ENCODE measurements at places on chromosomes 1 and 21.

DNA sequence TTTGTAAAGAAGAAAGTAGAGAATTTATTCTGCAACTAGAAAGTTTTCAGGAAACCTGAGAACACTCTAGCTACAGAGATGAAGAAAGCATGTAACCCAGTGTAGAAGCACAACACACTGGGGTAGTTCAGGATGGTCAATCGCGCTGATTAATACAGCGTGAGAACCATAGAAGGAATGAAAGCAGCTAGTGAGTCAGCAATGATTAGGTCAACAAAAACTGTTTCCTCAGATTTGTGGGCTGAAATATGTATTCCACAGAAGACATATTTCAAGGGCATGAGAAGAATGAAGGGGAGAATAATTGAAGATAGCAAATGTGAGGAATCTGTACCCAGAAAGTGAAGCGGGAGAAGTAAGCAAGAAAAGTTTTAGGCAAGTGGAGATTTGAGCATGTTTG lies 97.8 kb upstream of the ADGRL2 start:
- DNase-seq: no peak

DNA sequence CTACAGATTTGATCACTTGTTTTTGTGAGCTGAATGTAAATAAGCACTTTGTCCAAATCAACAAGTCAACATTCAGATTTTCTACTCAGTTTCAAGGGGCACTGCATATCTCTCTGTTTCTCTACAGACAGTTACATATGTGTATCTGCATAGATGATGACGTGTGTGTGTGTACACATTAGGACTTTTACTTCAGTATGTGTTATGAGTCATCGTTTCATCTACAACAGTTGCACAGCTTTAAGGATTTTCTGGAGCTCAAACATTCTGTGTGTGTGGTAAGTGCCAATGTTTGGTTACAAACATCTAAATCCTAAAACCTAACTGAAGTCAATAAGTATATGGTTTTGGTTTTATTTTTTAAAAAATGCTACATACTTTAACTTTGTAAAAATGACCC lies 494.5 kb upstream of the PBX1 start:
- no peak for DNase-seq

DNA sequence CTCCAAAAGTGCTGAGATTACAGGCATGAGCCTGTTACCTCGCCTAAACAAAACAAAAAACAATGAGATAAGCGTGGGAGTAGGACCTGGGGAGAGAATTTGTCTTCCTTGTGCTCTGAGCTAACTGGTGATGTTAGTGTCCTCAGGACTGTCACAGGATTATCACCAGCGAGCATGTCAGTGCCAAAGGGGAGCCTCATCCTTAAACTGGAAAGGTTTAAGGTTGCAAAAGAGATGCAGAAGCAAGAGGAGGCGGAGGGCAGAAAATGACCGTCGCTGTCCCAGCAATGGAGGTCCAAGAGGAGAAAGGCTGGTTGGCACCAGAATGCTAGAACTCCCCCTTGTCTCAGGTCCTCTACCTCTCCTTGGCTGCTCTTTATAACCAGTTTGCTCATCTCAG lies 3.9 kb downstream of the SYPL2 start:
- DNase-seq: no peak

- DNase-seq: no peak
Measured at GRCh38 chr1:181152892-181153633, 64.6 kb downstream of the IER5 start.

DNA sequence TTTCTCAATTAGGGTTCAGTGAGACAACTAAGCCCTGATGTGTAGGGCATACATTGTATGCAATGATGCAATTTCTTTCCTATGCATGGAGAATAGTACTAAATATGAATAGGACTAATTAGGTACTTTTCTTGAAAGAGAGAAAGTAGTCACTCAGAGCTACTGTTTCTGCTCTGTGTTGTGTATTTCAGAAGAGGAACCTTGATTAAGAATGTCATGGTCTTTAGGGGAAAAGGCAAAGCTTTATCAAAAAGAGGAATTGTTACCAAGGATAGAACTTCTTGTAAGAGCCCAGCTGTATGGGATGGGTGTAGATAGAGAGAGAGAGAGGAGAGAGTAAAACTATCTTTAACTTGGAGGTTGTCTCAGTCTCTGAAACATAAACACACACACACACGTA lies 49.1 kb downstream of the HLX start:
- no peak for DNase-seq

DNA sequence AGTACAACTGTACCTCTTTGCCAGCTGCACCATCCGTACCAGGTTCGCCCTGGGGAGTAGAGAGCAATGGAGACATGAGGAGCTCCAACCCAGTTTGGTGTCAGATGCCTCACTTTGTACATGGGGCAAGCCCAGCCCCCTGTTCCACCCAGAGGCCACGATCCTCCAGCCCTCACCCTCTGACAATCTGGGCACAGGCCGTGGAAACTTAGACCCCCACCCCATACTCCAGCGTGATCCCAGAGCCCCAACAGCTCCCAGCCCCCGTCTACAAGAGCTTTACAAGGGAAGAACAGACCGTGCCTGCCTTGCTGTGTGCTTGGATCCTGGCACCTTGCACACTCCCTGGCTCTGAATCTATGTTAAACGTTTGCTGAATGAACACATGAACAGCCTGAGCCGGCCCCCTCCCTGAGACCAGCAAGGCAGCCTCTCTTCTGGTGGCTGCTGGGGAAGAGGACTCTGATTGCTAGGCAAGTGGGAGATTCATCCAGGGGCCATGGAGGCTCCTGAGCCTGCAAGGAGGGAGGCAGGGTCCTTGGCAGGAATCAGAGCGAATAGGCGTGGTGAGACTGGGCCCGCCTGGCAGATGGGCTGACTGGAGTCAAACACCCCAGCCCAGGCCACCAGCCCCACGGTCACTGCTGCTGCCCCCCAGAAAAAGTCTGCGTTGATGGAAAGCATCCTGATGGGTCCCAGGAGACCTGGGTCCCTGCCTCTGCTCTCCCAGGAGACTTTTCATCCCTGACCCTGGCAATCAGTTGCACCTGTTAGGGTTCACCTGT lies 12.5 kb upstream of the PEF1 start:
- no peak for DNase-seq

DNA sequence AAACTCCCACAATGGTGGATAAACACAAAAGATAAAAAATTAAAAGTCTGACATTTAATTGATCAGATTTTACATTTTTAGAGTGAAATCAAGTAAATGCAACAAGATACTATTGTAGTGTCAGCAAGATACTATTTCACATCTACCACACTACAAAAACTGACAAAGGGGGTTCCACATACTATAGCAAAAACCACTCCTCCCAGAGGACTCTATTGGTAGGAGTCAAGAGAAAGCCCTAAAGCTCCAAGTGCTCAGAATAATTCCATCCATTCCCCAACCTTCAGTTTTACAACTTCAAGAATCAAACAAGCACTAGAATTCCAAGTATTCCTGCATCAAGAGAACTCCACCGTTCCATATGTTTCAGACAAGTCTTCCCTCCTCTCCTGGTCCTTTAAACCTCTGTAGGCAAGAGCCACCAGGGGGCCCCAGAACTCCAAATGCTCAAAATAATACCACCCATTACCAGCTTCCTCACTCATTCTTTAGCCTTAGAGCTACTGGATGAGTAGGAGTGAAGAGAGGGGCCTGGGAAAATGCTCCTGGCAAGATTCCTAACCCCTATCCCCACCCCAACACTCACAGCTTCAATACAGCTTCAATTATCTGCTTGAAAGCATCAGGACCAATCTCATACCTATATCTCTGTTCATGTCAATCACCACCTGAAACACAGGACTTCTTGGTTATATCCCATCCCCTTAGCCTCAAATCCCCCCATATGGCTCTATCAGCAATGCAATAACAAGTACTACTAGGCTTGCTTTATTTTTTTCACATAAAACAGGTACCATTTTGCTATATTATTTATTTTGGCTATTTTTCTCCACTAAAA lies 9.9 kb downstream of the TOR1AIP2 start:
- DNase-seq: no peak

GRCh38 chr1:186819126-186819525 lies 9.6 kb upstream of the PLA2G4A start:
- no peak for DNase-seq

GRCh38 chr21:27451116-27451515 lies 484.2 kb upstream of the ADAMTS5 start:
- DNase-seq: no peak

GRCh38 chr1:23102289-23102688 lies 66.4 kb downstream of the LUZP1 start:
- DNase-seq: no peak

DNA sequence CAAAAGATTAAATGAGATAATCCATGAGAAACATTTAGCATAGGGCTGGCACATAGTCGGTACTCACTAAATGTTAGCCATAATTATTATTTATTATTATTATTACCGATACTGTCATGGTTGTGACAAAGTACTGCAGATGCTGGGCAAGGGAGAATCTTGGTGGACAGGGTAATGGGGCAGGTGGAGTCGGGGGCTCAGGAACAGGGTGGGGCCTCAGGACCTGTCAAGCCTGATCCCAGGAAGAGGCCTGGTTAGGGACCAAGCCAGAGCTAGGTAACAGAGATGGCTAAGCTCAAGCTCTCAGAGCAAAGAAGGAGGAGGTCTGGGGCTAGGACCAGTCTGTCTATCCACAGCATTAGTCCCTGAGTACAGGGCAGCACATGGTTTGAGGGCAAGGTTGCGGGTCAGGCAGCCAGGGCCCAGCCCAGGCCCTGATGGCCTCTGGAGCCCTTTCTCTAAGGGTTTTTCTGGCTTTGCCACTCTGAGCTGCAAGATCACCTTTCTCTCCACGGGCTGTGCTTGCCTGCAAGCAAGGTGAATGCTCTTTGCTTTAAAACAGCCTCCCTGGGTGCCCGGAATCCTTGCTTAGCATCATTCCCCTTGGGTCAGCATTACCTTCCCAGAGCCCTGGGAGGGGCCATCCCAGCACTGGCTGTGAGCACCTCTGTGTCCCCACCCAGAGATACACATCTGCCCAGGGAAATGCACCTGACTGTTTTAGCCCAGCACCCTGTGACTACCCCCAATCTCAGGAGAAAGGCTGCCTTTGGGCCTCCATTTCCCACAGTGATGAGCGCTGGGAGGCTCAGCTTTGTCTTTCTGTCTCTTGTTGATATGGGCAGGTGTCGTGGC lies 572.0 kb downstream of the PTPRU start:
- no peak for DNase-seq

- DNase-seq: no peak
Measured at GRCh38 chr21:37396855-37397254, 30.3 kb downstream of the DYRK1A start.

GRCh38 chr1:39178541-39179431 lies 25.7 kb upstream of the MACF1 start:
- DNase-seq: no peak

DNA sequence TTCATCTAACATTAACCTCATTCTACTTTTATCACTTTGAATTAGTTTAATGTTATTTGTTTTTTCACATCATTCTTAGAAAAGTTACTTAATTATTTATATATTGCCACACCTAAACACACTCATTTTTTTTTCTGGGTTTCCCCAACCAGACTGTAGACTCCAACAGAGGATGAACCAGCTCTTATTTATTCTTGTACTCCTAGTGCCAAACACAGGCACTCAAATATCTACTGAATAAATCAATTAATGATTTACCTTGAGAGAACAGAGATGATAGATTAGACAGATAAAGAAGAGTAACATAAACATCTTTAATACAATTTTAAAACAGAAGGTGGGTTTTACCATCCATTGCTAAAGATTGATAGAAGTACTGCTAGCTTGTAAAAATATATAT lies 35.6 kb downstream of the EGLN1 start:
- DNase-seq: no peak

- no peak for DNase-seq
Measured at GRCh38 chr1:155591770-155592169, 18.2 kb upstream of the MSTO1 start.

DNA sequence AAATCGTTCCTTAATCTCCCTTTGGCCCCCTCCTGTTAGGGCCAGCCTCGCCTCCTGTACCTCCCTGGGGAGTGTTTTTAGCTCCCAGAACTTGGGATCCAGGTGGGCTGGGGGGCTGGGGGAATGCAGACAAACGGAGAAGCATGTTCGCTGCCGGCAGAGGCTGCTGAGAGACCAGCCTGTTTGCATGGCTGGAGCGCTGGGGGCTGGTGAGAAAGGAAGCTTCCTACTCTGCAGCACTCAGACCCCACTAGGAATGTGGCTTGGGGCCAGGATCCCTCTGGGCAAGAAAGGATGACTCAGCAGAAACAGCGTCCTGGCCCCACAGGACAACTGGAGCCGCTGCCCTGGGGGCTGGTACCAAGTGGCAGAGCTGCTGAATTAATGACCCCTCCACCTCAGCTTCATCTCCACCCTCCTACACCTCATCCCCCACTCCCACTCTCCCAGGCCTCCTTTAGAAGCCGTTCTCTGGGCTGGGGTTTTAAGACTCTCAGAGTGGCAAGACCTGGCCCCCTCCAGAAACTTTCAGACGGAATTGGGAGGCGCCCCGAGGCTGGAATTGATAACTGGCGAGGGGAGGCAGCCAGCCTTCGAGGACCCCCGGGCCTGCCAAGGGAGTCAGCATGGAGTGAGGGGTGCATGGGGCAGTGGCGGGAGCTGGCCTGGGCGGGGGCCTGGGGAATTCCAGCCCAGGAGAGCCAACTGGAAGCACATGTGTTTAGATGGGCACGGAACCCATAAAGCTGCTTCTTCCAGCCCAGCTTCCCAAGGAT lies 28.5 kb upstream of the EPS8L3 start:
- no peak for DNase-seq

- no peak for DNase-seq
Measured at GRCh38 chr1:204834752-204835151, 35.9 kb upstream of the NFASC start.

DNA sequence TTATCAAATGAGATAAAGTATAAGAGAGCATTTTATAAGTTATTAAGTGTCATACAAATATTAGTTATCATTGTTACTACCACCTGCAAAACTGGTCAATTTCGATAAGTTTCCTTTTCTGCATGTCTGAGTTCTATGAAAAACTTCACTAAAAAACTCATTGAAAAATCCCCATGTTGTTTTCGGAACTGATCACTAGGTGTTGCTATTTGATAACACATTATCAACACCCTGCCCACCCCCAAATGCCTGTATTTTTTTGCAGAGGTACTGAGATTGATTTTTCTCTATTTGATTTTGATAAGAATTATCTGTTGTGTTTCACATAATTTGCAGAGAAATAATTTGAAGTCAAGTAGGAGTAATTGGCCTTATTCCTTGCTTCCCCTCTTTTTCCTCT lies 22.1 kb upstream of the DISP1 start:
- no peak for DNase-seq

GRCh38 chr1:223775054-223775453 lies 62.7 kb downstream of the CAPN2 start:
- DNase-seq: no peak

- no peak for DNase-seq
Measured at GRCh38 chr1:5597171-5597850, 394.9 kb downstream of the NPHP4 start.

DNA sequence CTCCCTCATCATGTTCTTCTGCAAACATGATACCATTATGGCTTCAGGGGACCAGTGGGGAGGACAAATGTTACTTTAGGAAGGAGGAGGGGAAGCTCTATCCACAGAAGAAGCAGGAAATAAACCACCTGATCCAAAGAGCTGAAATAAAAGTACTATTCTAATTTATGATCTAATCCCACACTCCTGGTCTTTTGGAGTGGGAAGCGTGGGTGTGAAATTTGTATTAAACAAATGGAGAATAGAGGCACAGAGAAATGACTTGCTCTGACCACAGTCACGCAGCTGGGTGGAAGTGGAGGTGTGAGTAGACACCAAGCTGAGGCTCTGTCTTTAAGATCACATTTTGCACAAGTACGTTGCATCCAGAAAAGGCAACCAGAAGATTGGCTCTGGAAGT lies 14.5 kb upstream of the STUM start:
- DNase-seq: no peak
